Heart left ventricle (tissue), 16 donors: ENCODE measurements at places on chromosomes 6 and 20.
A peak's percentile ranks its signal among the peaks of the same experiment; 100 is the strongest.

DNA sequence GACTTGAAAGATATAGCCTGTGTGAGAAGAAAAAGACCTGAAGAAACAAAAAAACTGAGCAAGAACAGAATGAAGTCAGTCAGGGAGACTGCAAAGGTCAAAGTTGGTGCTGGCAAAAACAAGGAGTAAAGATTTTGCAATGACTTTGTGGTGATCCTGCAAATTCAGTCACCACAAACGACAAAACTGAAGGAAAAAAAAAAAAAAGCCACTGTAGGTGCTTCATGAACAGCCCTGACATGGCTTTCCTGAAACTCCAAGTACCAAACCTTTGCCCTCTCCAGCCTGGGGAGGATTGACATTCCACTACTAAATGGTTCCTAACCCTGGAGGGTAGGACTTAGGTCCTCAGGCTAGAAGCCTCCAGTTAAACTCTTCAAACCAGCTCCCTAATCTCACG is 114.7 kb upstream of the BEND3 start:
- H3K27me3 ChIP-seq, result no peaks in the 10 kb centered on the region
- no peak for DNase-seq
- H3K4me3 ChIP-seq, result no peak overlapping the region

DNA sequence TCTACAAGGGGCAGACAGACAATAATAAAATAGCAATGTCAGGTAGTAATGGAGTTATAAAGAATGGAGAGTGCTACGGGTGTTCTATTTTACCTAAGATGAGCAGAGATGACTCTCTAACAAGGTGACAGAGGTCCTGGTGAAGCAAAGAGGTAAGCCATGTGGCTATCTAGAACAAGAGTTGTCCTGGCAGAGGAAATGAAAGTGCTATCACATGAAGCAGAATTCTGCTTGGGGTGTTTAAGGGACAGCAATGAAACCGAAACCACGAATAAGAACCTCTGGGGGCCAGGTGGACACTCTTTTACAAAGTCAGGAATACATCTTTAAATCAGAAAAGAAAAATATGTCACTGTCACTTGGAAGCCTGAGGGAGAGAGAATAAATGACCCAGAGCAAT is 37.9 kb upstream of the IRAK1BP1 start:
- no peak for DNase-seq
- H3K4me3 ChIP-seq, result no peak overlapping the region
- H3K27ac ChIP-seq, result no peak overlapping the region
- peaks cover 6% of the 10 kb centered on the region for H3K4me1 ChIP-seq
- no peaks in the 10 kb centered on the region for H3K27me3 ChIP-seq

GRCh38 chr6:117928833-117929232 is 21.8 kb downstream of the SLC35F1 start:
- H3K4me1 ChIP-seq, result no peaks in the 10 kb centered on the region
- H3K27ac ChIP-seq, result no peak overlapping the region
- no peaks in the 10 kb centered on the region for H3K36me3 ChIP-seq

GRCh38 chr6:149335924-149336608 is 18.6 kb downstream of the TAB2 start:
- H3K36me3 ChIP-seq, result no peaks in the 10 kb centered on the region
- H3K27me3 ChIP-seq, result no peaks in the 10 kb centered on the region
- peaks cover 82% of the 10 kb centered on the region for H3K4me1 ChIP-seq

GRCh38 chr20:51489611-51490010 is 52.9 kb downstream of the NFATC2 start:
- peaks cover 22% of the 10 kb centered on the region for H3K4me1 ChIP-seq
- H3K27ac ChIP-seq, result no peak overlapping the region
- H3K36me3 ChIP-seq, result no peaks in the 10 kb centered on the region
- DNase-seq, result no peak

GRCh38 chr20:5657190-5657875 is 92.9 kb upstream of the SHLD1 start:
- no peak overlapping the region for H3K4me3 ChIP-seq
- no peak for DNase-seq
- peaks cover 30% of the 10 kb centered on the region for H3K4me1 ChIP-seq
- no peaks in the 10 kb centered on the region for H3K27me3 ChIP-seq
- H3K36me3 ChIP-seq, result no peaks in the 10 kb centered on the region

DNA sequence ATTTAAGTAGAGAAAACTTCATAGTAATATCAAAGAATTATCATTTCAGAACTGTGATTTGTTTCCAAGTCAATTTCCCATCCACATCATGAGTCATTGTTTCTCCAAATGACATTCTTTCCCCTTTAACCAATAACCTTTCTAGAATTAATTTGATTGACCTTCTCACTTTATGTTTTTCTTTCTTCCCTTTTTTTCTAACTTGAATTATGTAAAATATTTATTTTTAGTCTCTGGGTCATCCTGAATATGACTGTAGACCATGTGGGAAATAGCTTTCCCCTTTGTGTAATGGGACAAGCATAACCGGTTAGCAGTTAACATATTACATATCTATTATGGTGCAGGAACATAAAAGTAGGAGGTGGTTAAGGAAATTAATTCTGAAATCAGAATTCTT is 291.1 kb downstream of the GJA1 start:
- no peak overlapping the region for H3K4me3 ChIP-seq
- no peaks in the 10 kb centered on the region for H3K27me3 ChIP-seq
- peaks cover 15% of the 10 kb centered on the region for H3K4me1 ChIP-seq
- DNase-seq, result no peak
- H3K27ac ChIP-seq, result no peak overlapping the region

GRCh38 chr6:134720353-134721059 is 229.4 kb downstream of the ALDH8A1 start:
- H3K27me3 ChIP-seq, result no peaks in the 10 kb centered on the region
- H3K4me1 ChIP-seq, result peaks cover 31% of the 10 kb centered on the region
- H3K27ac ChIP-seq, result peak overlapping the region; percentile 71
- peak; percentile 63 for DNase-seq
- H3K36me3 ChIP-seq, result no peaks in the 10 kb centered on the region

DNA sequence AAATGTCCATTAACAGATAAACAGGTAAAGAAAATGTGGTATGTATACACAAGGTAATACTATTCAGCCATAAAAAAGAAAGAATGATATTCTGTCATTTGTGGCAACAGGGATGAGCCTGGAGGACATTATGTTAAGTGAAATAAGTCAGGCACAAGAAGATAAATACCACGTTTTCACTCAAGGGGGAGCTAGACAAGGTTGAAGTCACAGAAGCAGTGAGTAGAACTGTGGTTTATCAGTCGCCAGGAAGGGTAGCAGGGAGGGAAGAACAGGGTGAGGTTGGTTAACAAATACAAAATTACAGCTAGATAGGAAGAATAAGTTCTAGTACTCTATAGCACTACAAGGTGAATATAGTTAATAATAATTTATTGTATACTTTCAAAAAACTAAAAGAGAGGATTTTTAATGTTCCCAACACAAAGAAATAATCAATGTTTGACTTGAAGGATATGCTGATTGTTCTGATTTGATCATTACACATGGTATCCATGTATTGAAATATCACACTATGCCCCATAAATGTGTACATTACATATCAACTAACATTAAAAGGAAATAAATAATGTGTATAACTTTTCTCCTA is 21.1 kb downstream of the RTN4IP1 start:
- H3K27me3 ChIP-seq, result no peaks in the 10 kb centered on the region
- no peaks in the 10 kb centered on the region for H3K36me3 ChIP-seq
- no peaks in the 10 kb centered on the region for H3K4me1 ChIP-seq

- H3K4me3 ChIP-seq, result no peak overlapping the region
- H3K27ac ChIP-seq, result no peak overlapping the region
- no peaks in the 10 kb centered on the region for H3K36me3 ChIP-seq
These were observed 2.8 kb downstream of the SPO11 start for GRCh38 chr20:57332105-57333089.

DNA sequence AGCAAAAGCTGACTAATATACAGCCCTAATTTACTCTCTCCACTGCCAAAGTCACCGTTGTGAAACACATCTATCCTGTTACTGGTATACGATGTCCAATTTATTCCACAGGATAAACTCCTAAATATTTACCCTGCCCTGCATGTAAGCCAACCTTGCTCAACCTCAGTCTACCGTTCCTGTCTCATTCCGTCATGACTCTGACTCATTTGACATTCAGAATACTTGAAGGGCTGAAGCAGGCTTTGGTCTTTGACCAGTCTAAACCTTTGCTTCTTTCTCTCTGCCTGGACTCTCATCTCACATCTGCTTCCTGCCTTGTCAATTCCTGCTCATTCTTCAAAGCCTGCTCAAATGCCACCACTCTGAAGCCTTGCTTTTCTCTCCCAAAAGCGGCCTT is 157.5 kb downstream of the SCP2D1 start:
- no peak overlapping the region for H3K4me3 ChIP-seq
- no peaks in the 10 kb centered on the region for H3K27me3 ChIP-seq
- no peak for DNase-seq
- peaks cover 3% of the 10 kb centered on the region for H3K4me1 ChIP-seq
- H3K36me3 ChIP-seq, result no peaks in the 10 kb centered on the region

DNA sequence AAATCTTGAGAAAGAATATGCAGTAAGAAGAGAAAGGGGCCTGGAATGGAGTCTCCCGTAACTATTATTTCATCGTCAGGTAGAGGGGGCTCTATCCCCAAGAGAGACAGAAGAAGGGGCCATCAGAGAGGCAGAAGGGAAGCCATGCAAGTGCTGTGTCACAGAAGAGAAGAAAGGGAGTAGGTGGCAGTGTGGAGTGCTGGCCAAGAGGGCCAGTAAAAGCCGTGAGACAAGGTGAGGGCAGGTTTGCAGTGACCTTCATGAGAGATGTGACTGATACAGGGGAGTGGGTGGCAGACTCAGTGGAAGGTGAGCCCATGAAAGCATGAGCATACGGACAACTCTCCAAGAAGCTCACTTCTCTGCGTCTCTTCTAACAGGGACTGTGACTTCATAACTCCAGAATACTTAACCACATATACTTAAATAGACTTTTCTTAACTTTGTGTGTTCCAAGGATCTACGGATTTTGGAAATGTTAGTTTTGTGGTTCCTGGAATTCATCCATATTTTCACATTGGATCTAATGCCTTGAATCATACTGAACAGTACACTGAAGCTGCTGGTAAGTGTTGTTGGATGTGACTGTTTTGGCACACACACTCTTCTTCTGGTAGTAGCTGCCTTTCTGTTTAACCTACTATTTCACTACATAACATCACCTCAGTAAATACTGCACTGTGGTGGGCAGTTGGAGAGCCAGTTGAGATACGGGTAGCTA is 15.6 kb downstream of the PM20D2 start:
- H3K27ac ChIP-seq, result peak overlapping the region; percentile 59
- peak overlapping the region; percentile 9 for H3K4me3 ChIP-seq
- H3K36me3 ChIP-seq, result peaks cover 43% of the 10 kb centered on the region

DNA sequence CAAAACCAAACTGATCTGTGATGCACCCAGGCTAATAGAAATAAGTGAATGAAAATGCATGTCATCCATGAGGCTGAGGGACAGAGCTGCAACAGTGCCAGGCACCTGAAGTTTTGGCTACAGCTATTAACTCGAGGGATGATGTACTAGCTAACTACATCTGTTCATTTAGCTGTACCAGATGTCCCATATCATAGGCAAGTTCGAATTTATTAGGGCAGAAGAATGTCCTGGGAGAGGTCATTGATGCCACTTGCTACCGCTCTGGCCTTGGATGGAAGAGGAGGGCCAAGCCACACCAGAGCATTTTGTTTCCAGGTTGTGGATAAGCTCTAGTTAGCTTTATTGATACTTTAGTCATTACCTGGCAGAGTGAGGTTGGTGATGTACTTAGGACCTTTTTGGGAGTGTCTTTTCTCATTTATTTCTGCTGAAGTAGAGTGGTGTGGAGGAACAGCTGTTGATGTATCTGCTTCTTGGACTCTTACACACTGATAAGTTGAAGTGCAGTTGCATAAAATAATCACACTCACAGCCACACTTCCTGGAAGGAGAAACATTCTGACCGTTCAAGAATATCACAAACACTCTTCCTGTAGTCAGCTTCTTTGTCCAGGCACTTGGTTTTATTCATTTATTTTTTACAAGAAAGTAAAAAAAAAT is 8.2 kb downstream of the ZFAND3 start:
- no peak for DNase-seq
- no peaks in the 10 kb centered on the region for H3K27me3 ChIP-seq
- H3K27ac ChIP-seq, result no peak overlapping the region
- no peaks in the 10 kb centered on the region for H3K36me3 ChIP-seq
- H3K4me1 ChIP-seq, result peaks cover 4% of the 10 kb centered on the region
- no peak overlapping the region for H3K4me3 ChIP-seq

GRCh38 chr20:63072231-63072791 is 65.5 kb upstream of the BHLHE23 start:
- DNase-seq, result peak; percentile 36
- H3K4me1 ChIP-seq, result peaks cover 4% of the 10 kb centered on the region
- H3K36me3 ChIP-seq, result no peaks in the 10 kb centered on the region
- peaks cover 42% of the 10 kb centered on the region for H3K27me3 ChIP-seq
- no peak overlapping the region for H3K27ac ChIP-seq

- H3K4me1 ChIP-seq, result no peaks in the 10 kb centered on the region
- no peak overlapping the region for H3K4me3 ChIP-seq
- no peaks in the 10 kb centered on the region for H3K36me3 ChIP-seq
- no peak overlapping the region for H3K27ac ChIP-seq
- no peak for DNase-seq
These were observed 8.4 kb upstream of the GLP1R start for GRCh38 chr6:39040080-39040673.

DNA sequence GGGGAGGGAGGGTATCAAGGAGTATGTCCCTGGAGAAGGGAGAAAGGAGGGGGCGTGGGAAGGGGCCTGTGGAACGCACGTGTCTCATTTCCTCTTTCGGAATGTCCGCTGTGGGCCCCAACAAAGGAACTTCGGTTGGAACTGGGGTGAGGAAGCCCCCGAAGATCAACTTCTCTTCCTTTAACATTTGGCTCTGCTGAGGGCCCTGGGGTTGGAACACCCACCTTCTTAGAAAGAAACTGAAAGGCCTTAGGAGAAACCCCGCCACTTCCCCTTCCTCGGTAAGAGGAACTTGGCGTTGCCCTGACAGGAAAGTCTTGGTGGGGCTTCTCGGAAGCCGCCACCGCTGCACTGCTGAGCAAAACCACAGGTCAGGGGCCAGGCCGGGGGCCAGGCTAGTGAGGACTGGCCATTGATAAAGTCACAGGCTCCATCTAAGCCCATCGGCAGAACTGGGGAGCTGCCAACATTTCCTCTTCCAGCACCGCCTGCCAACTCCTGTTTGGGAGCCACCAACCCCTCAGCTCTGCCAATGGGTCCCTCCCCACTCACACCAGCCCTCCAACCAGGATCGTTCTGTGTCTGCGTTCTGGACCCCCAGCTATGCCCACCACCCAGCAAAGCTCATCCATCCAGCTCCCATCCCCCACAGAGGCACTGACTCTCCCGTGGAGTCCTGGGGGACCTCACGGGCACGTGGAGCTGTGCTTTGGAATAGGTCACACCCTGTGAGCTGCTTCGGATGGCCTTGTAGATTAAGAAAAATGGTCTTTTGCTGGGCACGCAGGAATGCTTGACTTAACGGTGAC is 44.8 kb downstream of the FGD2 start:
- peak overlapping the region; percentile 93 for H3K27ac ChIP-seq
- no peaks in the 10 kb centered on the region for H3K27me3 ChIP-seq
- peak; percentile 83 for DNase-seq
- no peak overlapping the region for H3K4me3 ChIP-seq
